ENCODE measurements at places on chromosomes 16 and 17.

- DNase-seq: no peak
Measured at GRCh38 chr17:32528825-32529224, 42.0 kb downstream of the CDK5R1 start.

DNA sequence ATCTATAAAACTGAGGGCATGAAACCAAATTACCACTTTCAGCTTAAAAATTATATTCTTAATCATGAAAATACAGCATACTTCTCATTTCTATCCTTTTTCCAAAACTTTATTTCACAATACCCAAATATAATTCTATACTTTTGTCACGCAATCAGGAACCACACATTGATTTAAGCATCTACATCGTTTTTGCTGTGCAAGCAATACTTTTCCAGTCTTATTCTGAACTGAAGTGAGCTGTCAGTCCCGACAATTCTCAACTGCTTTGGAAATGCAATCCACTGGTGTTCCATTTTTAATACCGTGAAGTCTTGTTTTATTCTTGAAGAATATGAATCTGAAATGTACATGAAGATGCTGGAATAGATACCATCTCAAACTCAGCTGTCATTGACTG lies 60.1 kb upstream of the NOL11 start:
- DNase-seq: no peak

GRCh38 chr17:61073799-61074513 lies 325.7 kb upstream of the TBX2 start:
- DNase-seq: no peak

DNA sequence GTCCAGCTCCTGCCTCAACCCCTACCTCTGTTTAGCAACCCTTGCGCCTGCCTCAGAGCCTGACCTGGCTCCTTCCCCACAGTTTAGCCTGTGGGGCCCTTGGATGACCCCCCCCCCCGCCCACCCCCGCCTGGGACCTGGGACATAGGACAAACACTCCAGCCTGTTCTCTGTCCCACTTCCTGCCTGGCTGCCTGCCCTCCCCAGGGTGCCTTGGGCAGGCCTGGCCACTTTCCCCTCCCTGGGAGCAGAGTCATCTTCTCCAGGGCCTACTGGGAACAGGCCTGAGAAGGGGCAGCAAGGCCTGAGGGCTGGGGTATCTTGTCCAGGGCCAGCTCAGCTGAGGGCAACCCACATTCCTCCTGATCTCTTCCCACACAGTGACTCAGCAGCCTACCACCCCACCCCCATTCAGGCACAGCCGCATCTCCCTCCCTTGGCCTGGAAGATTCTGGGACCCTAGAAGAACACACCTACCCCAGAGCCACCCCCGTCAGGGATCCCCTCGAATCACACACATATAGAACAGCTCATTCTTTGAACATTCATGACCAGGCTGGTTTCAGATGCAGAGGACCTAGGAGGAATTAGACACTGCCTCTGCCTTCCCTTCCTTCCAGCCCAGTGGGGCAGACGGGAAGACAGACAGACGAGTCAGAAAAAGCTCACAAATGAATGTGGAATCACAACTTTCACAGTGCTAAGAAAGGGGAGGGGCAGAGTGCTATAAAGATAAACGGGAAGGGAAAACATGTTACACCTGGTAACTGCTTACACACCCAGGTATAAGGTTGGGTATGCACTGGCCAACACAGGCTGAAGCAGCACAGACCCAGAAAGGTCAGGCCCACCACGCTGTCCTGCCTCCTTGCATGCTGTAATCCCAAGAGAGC lies 6.0 kb downstream of the FHOD1 start:
- DNase-seq: peak; percentile 38

DNA sequence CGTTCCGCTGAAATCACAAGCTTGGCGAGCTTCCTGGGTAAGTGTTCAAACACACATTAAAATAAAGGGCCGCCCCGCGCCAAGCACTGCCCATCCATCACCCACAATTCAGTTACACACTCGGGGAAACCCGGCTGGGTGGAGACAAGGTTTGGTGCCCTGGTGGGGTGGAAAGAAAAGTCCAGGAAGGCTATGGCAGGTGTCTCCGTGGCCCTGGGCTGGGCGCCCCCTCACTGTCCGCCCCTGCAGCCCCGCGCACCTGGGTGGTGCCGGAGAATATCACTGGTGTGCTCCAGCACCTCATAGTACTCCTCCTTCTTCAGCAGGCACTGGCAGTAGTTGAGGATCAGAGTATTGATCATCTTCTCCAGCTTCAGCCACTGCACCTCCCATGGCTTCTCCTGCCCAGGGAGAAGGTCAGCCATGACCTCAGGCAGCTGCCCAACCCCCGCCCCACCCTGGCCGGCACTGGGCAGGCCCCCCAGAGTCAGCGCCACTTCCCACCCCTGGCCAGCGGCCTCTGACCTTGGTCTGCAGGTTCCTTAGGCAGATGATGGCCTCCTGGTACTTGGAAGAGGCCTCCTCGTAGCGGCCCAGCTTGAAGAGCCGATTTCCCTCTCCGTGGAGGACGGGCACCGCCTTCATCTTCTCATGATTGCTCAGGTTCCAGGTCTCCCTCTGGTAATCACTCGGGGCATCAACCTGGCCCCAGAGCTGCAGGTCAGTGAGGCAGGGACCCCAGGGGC lies 8.4 kb downstream of the AIPL1 start:
- no peak for DNase-seq

DNA sequence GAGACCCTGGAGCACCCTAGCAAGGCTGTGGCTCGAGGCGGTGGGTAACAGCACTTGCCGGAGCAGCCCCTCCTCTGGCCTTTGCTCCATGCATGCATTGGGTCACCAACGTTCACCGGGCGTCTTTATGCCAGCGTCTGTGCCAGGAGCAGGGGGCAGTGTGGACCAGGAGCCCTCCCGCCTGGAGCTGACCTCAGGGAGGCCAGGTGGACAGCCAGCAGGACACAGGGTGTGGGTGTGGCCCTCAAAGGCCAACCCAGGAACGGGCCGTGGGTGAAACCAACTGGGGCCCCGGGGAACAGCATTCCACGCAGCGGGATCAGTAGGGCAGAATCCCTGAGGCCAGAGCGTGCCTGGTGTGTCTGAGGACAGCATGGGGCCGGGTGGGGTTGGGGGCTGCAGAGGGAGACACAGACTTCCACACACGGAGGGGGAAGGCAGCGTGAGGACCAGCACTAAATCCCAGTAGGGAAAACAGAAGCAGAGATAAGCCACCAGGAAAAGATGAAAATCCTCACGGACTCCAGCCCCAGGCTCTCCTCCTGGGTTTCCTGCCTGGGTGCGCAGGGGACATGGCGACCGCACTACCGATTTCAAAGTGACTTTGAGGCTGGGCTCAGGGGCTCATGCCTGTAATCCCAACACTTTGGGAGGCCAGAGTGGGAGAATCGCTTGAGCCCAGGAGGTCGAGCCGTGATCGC lies 2.9 kb upstream of the CD7 start:
- DNase-seq: no peak

DNA sequence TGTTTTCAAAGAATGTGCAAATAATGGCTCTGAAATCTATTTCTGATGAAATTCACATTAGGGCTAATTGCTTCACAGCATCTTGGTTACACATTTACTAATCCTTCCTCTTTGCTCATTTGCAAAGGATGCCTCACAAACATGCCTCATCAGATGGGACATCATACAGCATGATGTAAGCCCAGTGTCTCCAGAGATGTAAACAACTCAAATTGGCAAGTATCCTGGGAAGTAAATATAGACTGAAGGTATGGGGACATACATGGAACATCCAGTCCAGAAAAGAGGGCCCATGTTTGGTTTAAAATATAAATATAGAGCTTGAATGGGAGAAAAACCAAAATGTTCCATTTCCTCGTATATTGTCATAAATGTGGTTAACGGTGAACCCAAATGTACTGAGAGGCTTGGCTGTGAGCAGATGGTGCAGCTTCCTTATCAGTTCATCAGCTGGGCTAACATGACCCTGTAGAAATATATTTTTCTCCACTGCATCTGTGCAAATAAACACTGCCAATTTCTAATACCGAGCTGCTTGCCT lies 142.9 kb upstream of the NUDT7 start:
- DNase-seq: no peak

All from femur (tissue), 1 donor.